ENCODE measurements at places on chromosomes 5 and 9.
A peak's percentile ranks its signal among the peaks of the same experiment; 100 is the strongest.

- no peak for DNase-seq
Measured at GRCh38 chr9:437574-438001, 222.9 kb downstream of the DOCK8 start.

DNA sequence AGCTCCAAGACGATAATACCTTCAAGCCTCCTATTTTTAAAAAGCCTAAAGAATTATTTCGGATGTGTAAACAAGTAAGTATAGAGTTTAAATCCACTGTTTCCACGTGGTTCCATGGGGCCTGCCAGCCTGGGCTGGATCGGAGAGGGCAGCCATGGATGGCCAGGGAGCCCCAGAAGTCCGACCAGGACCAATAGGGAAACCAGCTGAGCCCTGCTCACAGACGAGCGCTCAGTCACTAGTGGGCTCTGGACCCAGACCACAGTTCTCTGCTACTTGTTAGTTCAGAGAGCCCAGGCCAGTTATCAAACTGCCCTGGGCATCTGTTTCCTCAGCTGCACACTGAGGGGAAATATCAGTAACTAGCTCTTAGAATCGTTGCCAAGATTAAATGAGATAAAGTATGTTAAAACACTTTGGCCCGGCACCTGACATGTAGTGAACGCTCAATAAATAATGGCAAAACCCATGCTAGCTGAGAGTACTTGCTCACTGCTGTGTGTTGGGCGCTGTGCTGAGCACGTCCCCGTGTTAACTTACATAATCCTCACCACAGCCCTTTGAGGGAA lies 124.8 kb downstream of the RGS3 start:
- DNase-seq = no peak

GRCh38 chr9:110197330-110198187 lies 10.4 kb downstream of the C9orf152 start:
- no peak for DNase-seq

DNA sequence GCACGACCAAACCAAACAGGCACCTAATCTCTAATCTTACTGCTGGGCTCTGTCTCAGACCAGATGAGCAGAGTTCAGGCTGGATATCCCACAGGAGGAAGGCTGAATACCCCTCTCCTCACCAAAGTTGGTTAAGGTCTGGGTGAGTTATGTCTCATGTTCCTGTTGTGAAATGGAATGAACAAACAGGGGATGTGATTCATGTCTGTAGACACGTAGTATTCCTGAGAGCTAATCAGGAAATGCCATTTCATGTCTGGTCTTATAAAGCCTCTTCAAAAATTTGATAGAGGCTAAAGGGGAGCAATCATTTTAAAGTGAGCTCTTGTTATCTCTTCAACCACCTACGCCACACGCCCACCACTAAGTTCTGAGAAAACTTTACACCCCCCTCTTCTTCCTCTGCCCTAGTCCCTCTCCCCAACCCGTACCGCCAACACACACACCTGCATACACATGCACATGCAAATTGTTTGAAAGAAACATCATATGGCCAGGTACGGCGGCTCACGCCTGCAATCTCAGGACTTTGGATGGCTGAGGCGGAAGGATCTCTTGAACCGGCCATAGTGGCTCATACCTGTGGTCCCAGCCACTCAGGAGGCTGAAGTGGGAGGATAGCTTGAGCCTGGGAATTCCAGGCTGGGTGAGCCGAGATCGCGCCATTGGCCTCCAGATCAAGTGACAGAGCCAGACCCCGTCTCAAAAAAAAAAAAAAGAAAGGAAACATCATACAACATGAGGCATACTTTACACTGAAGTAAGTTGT lies 69.8 kb upstream of the RAI14 start:
- DNase-seq = no peak

DNA sequence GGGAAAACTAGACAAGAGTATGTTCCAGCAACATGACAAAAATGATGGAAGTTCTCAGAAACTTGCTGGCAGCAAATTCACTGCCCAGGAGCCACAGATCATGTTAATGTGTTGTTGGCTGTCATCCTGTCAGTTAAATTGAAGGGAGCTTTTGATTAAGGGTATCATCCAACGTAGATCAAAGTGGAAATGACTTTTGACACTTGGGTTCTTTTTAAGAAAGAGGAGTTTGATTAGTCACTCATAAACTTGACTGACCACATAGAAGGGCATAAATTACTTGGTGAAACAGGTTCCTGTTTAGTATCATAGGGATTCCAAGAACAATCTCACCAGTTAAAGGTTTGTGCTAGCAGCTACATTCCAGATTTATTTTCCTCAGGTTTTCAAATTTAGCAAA lies 288.7 kb downstream of the CSNK1G3 start:
- no peak for DNase-seq

- no peak for DNase-seq
Measured at GRCh38 chr5:165779505-165779904, 2274.1 kb downstream of the MAT2B start.

GRCh38 chr9:95545831-95546567 lies 29.2 kb upstream of the PTCH1 start:
- no peak for DNase-seq

DNA sequence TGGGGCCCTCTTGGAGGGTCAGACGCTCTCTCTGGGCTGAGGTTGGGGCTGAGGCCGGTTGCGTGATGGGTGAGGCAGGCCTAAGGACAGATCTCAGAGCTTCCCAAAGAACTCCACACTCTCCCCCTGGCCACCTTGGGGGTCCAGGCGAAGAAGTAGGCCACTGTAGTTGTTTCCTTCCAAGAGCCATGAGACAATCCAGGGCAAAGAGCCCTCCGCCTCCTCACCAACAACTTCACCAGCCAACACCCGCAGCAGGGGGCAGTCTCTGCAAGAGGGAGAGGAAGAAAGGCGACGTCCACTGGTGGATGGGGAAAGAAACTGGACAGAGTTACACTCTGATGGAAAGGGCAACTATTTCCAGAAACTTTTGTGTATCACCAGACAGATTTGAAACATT lies 10.7 kb downstream of the SLC35A4 start:
- DNase-seq = peak; percentile 29

DNA sequence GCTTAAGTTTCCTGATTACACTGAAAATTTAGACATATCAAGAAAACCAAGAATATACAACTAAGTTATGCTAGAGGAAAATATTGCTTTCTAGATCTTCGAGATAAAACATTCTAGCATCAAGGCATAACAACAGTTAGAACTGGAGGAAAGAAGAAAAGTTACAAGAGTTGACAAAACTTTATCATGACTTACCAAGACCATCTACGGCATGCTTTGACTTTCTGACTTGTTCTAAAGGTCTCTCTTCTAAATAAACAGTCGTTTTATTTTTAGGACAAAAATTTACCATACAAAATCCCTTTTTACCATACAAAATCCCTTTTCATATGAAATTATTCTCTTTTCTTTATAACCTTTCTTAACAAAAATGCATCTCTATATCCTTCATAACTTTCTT lies 1110.1 kb upstream of the CDH10 start:
- DNase-seq = no peak

GRCh38 chr5:158718738-158719505 lies 380.8 kb downstream of the EBF1 start:
- no peak for DNase-seq

GRCh38 chr5:179906294-179906794 lies 1.4 kb downstream of the TBC1D9B start:
- DNase-seq = peak; percentile 28

DNA sequence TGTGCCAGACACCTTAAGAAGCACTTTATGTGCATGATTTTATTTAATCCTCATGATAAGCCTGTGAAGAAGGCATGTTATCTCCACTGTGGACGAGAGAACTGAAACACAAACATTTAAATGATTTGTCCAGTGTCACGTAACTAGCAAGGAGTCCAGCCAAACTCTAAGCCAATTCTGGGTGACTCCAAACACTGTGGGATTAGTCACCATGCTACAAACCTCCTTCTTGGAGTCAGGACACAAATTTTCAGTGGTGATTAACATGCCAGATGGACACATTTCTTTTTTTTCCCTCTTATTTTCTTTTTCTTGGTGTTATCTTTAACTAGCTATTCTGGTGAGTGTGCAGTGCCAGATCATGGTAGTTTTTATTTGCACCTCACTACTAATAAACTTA lies 316.8 kb downstream of the NDUFS4 start:
- DNase-seq = no peak

GRCh38 chr9:69485466-69485865 lies 160.5 kb downstream of the ENTREP1 start:
- DNase-seq = no peak

DNA sequence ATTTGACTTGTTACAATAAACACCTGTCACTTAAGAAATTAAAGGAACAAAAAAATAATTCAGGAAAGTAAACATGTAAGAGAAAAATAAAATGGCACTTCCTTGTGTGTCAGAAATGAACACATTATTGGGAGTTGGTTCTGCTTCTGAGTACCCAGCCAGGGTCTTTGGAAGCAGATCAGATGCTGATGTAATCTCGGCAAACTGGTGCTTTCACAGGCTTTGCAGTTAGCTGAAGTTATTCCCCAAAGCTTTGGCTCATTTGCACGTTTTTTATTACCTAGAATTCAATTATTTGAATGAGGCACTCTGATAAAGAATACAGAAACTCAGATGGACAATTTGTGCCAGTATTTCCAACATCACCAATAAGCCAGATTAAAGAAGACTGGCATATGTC lies 10.9 kb downstream of the CDH18 start:
- DNase-seq = no peak

GRCh38 chr5:1167728-1168709 lies 33.4 kb upstream of the SLC6A19 start:
- peak; percentile 79 for DNase-seq

DNA sequence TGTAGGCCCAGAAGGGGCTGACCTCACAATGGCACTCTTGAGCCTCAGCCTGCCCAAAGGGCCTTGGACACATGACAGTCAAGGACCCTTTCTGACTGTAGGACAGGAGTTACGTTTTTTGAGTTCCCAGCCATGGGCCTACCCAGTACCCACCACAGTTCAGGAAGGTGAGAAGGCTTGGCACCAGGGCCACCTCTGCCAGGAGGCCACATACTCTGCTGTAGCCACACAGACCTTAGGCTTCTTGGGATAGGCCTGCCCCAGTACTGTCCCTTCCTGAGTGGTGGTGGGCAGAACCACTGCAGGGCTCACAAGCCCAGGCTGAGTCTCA lies 12.8 kb downstream of the PDLIM4 start:
- DNase-seq = no peak

- peak; percentile 49 for DNase-seq
Measured at GRCh38 chr5:169629847-169630548, 7.1 kb upstream of the DOCK2 start.

DNA sequence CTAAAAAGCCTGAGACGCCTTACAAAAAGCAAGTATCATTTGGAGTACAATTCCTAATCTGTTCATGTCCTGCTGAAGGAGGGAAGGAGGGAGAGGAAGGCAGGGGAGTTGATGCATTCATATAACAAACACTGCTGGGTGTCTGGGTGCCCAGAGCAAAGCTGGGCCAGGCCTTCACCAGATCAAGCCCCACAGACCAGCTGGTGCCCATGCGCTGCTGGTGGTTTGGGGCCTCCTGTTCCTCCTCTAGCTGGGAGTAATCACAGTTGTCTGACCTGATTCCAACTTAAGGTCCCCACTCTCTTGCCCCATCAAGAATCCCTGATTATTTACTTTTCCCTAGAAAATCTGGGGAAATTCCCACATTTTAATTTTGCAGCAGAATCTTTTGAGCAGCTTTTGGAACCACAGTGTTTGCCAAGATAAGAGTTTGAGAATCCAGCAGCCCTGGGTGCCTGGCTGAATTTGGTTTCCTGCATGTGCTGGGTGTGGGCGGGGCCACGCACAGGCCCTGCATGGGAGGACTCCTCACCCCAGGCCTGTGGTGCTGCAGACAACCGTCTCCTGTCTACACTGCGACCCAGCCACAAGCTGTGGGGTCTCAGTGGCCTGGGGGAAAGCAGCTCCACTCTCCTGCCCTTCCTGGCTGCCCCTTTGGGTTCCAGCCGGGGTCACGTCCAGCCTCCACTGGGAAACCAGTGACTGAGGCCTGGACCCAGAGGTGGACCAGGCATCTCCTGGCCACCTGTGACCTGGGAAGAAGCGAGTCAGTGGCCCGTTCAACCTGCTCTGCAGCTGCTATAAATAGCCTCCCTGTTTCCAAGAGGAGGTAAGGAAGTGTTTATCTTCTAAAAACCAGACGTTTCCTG lies 47.5 kb downstream of the NEURL1B start:
- peak; percentile 59 for DNase-seq

- no peak for DNase-seq
Measured at GRCh38 chr5:2997179-2997578, 245.7 kb upstream of the IRX2 start.

- no peak for DNase-seq
Measured at GRCh38 chr5:14228219-14228618, 85.1 kb downstream of the TRIO start.

- DNase-seq = no peak
Measured at GRCh38 chr5:149546974-149547373, 4.3 kb downstream of the CSNK1A1 start.

DNA sequence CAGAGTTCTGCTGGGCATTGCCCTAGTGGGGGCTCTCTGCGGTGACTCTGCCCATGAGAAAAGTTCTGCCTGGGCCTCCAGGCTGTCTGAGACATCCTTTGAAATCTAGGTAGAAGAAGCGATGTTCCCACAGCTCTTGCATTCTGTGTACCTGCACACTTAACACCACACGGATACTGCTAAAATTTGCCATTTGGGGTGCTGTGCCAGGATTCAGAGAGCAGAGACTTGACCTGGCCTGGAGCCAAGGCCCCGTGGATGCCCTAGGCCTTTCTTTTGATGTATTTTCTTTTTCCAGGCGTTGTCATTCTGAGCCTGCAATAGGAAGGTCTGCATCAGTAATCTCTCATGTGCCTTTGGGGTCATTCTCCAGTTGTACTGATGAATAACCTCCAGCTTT lies 89.3 kb upstream of the IL12B start:
- DNase-seq = no peak

DNA sequence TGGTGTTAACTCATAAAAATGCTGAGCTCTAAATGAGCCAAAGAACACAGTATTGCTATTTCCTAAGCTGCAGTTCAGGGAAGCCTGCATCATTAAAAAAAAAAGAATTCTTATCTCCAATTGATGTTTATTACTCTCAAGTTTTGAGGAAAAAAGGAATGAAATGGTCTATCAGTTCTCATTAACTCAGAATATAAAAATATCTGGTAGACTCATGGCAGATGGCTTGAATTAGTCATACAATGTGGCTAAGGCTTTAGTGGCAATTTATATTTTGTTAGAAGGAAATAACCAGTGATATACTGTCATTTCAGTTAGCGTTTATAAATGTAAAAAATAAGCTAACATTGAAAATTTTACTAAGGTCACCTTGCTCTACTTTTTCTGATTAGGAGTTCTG lies 1403.4 kb upstream of the C9orf72 start:
- DNase-seq = no peak

- no peak for DNase-seq
Measured at GRCh38 chr5:135508496-135509005, 27.2 kb downstream of the NEUROG1 start.

- no peak for DNase-seq
Measured at GRCh38 chr9:75739884-75740611, 150.4 kb upstream of the PCSK5 start.

- no peak for DNase-seq
Measured at GRCh38 chr5:169301986-169302385, 1.0 kb upstream of the SLIT3 start.

All from activated CD8-positive, alpha-beta T cell treated with anti-CD3 and anti-CD28 coated beads for 36 hours (primary cell).